ENCODE measurements at places on chromosomes 3 and 15.

DNA sequence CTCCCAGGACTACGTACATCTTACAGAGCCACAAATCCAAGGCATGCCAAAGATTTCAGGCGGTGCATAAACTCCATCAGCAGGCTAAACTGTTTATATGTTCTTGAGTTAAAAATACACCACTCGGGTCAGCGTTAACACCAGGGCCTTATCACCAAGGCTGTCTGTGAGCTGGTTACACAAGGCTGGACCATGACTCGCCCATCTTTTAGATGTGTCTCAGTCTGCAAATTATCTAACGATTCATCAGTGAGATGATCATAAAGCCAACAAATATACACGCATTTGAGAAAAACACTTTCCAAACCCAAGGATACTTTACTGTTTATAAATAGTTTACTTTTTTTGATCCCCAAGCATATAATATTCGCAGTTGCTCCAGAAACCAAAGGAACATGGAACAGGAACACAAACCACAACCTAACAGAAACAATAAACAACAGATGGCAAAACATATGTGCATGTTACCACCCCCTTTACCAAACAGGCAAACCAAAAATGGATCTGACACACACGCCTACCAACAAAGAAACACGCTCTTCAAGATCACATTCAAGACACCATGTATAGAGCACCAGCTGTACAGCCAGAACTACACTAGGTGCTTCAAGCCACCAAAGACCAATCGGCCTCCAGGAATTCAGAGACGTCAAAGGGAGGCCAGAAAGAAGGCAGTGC lies 15.4 kb downstream of the LRIG1 start:
- no peak for DNase-seq

GRCh38 chr3:129738172-129738571 lies 131.7 kb upstream of the PLXND1 start:
- DNase-seq, result no peak

DNA sequence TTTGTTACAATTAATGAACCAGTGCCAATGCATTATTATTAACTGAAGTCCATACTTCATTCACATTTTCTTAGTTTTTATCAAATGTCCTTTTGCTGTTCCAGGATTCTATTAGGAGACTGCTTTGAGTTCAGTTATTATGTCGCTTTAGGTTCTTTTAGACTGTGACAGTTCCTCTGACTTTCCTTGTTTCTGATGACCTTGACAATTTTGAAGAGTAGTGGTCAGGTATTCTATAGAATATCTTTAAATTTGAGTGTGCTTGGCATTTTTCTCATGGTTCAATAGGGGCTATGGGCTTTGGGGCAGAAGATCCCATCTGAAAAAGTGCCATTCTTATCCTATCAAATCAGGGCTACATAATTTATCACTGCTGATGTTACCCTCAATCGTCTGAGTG lies 126.3 kb downstream of the APBA2 start:
- no peak for DNase-seq

DNA sequence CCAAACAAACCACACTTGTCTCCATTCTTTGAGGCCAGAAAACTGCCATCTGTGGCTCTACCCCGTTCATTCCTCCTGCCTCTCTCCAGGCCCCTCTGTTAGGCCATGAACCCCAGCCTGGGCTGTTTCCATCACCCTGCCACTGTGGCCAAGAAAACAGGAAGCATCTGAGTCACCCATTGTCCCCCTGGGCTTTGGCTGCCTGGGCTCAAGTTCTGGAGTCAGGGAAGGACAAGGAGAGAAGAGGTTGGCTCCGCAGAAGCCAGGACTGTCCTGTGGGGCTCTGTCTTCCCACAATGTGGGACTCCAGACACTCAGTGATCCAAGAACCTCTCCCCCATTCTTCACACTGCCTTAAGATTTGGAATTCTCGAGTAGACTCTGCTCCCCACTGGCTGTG lies 14.8 kb upstream of the LCTL start:
- no peak for DNase-seq

DNA sequence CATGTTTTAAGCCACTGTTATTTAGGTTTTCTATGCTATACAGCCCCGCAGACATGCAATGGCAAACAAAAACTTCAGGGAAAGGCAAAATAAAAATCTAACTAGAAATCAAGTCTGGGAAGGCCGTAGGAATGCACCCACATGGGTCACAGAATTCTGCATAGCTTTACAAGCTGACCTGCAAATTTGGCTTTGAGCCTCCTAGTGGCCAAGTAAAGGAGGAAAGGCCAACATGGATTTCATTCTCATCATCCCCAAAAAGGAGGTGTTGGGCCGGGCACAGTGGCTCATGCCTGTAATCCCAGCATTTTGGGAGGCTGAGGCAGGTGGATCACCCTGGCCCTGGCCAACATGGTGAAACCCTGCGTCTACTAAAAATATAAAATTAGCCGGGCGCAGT lies 124.3 kb downstream of the FBLN2 start:
- no peak for DNase-seq

- no peak for DNase-seq
These were observed 56.6 kb upstream of the SPRED1 start for GRCh38 chr15:38196076-38196475.

DNA sequence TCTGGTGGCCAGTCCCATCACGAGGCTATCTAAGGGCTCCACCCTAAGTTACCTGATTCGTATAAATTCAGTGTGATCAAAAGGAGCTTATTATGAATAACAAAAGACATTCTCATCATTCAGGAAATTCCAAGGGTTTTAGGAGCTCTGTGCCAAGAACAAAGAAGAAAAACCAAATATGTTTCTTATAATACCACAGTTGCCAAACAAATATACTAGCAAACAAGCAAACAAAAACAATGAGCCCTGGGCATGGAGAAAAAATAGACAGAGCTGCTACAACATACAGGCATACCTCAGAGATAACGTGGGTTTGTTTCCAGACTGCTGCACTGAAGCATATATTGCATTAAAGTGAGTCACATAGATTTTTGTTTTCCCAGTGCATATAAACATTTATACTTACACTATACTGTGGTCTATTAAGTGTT lies 20.2 kb upstream of the CFAP161 start:
- no peak for DNase-seq

- DNase-seq, result no peak
These were observed 47.8 kb downstream of the LRRK1 start for GRCh38 chr15:100966997-100967396.

GRCh38 chr15:76147906-76148570 lies 88.3 kb downstream of the TMEM266 start:
- DNase-seq, result peak; percentile 60

DNA sequence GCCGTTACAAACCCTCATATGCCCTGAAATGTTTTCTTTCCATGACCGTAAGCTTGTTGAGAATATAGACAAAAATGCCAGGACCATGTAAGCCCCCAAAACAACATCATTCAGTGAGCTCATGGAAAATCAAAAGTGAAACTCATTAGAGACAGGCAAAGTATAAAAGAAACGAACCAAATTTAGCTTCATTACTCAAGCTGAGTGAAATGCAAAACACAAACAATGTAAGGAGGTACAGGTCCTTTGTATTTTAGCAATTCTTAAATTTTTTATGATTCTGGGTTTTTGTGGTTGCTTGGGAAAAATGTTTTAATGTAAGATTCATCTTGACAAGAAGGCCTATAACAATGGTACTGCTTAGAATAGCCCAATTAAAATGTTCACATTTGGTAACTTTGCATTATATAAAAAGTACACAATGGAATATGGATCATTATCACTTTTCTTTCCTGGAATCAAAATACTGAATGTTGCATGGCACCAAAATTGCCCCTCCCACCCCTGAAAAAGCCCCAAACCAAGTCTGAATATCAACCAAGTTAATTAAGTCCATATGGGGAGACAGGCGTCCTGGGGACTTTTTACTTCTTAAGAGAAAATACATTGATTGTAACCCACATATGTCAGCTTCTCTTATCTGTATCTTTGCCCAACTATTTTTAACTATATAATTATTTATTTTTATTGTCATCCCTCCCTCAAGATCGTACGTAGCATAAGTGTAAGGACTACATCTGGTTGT lies 247.7 kb upstream of the CDIN1 start:
- DNase-seq, result no peak

- DNase-seq, result no peak
These were observed 20.9 kb downstream of the TBC1D21 start for GRCh38 chr15:73894133-73894814.

- no peak for DNase-seq
These were observed 47.1 kb upstream of the MECOM start for GRCh38 chr3:169710619-169711018.

DNA sequence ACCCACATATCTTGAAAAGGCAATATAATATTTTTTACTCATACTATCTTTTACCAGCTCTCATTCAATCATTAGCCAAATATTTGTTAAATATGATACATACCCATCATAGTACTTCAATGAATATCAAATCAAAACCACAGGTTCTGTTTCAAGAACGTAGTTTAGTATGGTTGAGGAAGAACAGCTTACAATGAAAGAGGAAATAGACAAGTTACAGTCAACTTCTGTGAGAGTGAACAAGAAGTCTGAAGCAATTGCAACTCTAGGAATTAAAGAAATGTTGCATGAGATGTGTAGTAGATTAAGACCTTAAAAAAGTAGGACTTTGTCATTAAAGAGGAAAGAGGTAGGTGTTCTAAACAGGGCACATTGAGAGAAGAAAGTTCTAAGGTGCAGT lies 9.3 kb downstream of the BCHE start:
- no peak for DNase-seq

GRCh38 chr15:77628010-77628409 lies 4.7 kb downstream of the LINGO1 start:
- no peak for DNase-seq

DNA sequence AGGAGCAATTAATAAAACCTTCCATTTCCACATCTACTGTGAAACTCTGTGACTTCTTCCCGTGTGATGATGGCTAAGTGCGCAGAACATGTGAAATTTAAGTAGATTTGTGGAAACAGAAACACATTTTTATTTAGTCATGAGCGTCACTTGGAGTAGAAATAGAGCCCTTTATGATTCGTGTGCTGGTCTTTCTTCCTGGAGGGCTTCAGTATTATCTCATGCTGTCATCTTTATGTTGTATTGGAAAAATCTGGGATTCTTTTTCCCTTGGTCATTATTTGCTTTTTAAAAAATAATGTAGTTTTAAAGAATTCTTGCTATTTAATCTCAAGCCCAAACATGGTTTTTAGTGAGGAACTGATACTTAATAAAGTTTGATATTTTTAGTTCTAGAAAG lies 284.0 kb upstream of the CTDSPL start:
- DNase-seq, result no peak

Data from CD4-positive, alpha-beta T cell treated with Interferon alpha-2 for 1 hour (primary cell).